Neural crest cell (in vitro differentiated cells): ENCODE measurements at places on chromosomes 3 and 15.

- no peak overlapping the region for H3K4me3 ChIP-seq
- no peak overlapping the region for H3K27ac ChIP-seq
- no peaks in the 10 kb centered on the region for H3K4me1 ChIP-seq
- no peak for DNase-seq
Observed at GRCh38 chr15:98966091-98966787, 41.4 kb downstream of the PGPEP1L start.

- H3K4me3 ChIP-seq, result no peak overlapping the region
- H3K4me1 ChIP-seq, result no peaks in the 10 kb centered on the region
- no peak for DNase-seq
- no peaks in the 10 kb centered on the region for H3K36me3 ChIP-seq
- no peak overlapping the region for H3K27ac ChIP-seq
Observed at GRCh38 chr15:54594115-54594514, 602.6 kb downstream of the RSL24D1 start.

DNA sequence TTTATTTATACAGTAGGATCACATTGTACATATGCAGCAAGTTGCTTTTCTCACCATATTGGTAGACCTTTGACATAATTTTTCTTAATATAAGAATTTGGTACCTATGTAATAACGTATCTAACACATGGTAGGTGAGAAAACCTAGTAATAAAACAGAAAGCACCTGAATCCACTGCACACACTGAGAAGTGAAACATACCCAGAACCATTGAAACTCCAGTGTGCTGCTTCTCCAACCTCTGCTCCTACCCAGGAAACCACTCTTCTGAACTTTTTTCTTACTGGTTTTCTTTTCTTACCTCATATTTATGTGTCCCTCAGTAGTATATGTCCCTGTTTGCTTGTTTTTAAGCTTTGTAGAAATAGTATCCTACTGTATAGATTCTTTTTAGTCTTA lies 293.0 kb downstream of the UBE2E2 start:
- no peak overlapping the region for H3K27ac ChIP-seq
- no peaks in the 10 kb centered on the region for H3K36me3 ChIP-seq
- no peak for DNase-seq
- no peaks in the 10 kb centered on the region for H3K27me3 ChIP-seq
- no peaks in the 10 kb centered on the region for H3K4me1 ChIP-seq
- H3K4me3 ChIP-seq, result no peak overlapping the region

GRCh38 chr3:171329746-171330145 lies 130.5 kb downstream of the TNIK start:
- H3K4me3 ChIP-seq, result no peak overlapping the region
- DNase-seq, result no peak
- H3K4me1 ChIP-seq, result peaks cover 46% of the 10 kb centered on the region
- H3K27ac ChIP-seq, result no peak overlapping the region
- H3K36me3 ChIP-seq, result no peaks in the 10 kb centered on the region
